ENCODE measurements at places on chromosomes 13 and 19. TPM values are rescaled to one million over a fixed set of nuclear protein-coding genes. Genes with fewer than 3 reads are reported as not detected.

The TMEM59L gene
- total RNA-seq: not detected

The SPACA4 gene
- not detected for total RNA-seq

The SIGLECL1 gene
- not detected for total RNA-seq

The ZSCAN5A gene
- total RNA-seq: 7.1 TPM

The STRN4 gene
- 83.4 TPM for total RNA-seq

The FUT1 gene
- 0.12 TPM for total RNA-seq
